ENCODE measurements at places on chromosomes 2 and 18.

DNA sequence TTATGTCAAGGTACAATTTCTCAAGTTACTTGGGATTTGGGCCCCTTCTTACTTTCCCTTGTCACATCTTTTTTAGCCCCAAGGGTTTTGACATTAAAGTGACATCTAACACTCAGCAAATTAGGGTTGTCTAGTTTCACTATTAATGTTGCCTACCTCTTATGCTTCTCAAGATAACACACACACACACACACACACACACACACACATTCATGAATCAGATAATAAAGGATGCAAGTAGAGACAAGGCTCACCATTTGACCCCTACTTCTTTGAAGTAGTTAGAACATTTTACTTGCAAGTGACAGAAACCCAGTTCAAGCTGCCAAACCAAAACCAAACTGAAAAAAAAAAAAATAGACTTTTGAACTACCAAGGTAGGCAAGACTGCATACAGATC is 138.8 kb downstream of the TRIB2 start:
- no peak for DNase-seq

DNA sequence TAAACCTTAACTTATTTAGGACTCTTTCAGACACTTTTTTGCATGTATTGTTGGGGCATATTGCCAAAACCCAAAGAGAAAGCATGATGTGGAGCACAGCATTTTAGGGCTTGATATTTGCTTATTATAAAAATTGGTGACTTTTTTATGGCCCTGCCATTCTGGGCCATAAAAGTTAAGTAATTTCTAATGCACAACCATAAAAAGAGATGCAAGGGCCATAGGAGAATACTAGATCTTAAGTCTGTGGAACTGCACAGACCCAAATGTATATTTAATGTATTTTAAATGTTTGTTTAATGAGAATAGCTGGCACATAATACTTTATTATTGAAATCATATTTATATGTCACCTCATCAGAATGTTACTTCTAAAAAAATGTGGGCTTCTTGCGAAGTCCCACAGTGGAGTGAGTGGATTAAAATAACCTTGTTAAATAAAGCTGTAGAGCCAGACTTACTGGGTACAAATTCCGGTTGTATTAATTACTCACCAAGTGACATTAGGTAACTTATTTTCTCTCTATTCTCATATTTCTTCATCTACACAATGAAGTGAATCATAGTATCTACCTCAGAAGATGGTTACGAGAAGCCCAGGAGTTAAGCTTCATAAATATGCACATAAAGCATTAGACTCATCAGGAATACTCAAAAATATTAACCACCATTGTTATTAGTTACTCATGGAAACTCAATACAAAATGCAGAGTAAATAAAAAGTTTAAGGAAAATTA is 52.2 kb downstream of the HNMT start:
- DNase-seq = no peak

GRCh38 chr2:134155134-134155533 is 98.7 kb upstream of the MGAT5 start:
- DNase-seq = no peak

DNA sequence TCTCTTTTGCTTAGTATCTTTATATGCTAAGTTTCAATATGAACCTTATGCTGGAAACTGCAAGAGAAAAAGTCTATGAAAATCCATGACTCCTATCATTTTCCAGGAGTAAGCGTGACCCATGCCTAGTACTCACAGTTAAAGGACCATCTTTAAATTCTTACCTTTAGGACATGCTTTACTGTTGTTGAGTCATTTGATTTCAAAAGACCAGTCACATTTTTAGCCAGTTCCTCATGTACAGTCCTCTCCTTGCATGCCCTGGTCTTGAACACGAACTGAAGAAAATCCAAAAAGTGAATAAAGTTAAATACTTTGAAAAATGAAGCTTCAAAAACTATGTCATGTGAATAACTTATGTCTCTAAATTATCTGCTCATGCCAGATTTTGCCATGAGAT is 117.8 kb upstream of the CCDC195 start:
- no peak for DNase-seq

DNA sequence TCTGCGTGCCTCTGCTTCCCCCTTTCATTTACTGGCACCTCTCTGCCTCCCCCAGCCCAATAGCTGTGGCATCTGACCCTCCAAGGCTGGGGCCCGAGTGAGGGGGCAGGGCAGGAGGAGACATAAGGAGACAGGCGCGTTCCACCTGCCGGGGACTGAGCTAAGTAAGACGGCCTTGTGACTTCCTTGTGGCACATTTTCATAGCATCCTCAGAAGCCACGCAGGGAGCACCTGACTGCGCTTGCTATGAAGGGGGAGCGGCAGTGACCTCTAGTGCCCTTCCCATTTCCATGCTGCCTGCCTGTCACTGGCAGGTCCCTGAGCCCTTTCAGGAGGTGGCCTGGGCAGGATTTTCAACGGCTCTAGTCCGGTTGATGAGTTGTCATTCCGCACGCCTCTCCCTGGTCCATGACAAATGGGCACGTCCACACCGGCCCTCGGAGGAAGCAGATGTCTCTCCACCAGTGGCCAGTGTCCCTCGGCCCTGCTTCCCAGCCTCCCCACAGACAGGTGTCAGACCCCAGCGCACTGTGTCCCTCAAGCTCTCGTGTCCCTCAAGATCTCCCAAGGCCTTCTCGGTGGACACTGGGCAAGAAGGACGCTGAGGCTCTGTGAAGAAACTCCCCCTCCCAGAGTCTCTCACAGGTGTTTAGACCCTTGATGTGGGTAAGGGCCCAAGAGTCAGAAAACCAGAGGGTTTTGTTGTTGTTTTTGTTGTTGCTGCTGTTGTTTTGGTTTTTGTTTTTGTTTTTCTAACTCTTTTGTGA is 42.7 kb downstream of the CYP26B1 start:
- DNase-seq = peak; percentile 59

Measured in SHP77 (cell line).